ENCODE measurements at places on chromosomes 13 and 19.

- no peak for DNase-seq
Measured at GRCh38 chr13:27770809-27771208, 21.5 kb upstream of the GSX1 start.

GRCh38 chr13:32031815-32032370 lies 319 bp downstream of the FRY start:
- no peak for DNase-seq

DNA sequence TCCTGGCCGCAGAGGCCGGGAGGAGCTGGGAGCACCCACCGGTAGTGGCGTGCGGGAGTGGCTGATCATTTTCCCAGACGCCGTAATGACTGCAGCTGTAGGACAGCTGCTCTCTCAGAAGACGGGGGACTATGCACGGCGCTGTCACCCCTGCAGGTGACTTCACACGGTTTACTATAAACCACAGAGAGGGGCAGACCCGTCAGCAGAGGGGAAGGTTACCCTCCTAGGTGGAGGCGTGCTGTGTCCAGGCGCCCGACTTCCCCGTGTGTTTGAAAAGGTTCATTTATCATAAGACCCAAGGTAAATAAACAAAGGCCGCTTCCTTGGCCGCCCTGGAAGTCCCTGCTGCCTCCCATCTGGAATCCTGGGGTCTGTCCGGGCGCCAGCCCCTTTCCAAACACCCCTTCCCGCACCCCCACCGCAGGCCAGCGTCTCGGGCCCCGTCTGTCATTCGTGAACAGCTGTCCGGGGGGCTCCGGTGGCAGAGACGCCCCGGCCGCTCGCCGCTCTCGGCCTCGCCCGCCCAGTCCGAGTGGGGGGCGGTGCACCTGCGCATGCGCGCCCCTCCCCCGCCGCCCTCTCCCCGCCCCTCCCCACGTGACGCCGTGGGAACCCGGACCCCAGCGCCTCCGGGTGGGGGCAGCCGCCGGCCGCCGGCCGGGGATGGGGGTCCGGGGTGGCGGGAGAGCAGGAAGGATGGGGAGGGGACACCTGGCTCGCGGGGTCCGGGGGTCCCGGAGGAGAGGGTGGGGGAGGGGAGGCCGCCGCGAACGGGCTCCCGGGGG lies 915 bp downstream of the SHC2 start:
- DNase-seq: peak; percentile 63

DNA sequence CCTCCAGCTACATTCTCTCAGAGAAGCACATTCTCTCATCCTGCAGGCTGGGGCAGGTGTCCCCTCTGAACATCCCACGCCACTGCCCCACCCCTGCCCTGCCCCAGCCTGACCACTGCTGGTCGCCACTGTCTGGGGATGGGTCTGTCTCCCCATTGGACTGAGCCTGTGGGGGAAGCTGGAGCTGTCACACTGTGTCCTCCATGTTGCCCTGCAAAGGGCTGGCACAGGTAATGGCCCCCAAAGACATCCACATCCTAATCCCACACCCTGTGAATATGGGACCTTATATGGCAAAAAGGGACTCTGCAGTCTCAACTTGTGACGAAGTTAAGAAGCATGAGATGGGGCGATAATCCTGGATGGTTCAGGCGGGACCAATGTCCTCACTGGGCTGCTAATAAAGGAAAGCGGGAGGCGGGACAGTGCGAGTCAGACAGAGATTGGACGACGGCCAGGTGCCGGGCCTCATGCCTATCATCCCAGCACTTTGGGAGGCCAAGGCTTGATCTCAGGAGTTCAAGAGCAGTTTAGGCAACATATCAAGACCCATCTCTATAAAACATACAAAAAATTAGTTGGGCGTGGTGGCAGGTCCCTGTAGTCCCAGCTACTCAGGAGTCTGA lies 9.1 kb downstream of the AP2S1 start:
- no peak for DNase-seq

DNA sequence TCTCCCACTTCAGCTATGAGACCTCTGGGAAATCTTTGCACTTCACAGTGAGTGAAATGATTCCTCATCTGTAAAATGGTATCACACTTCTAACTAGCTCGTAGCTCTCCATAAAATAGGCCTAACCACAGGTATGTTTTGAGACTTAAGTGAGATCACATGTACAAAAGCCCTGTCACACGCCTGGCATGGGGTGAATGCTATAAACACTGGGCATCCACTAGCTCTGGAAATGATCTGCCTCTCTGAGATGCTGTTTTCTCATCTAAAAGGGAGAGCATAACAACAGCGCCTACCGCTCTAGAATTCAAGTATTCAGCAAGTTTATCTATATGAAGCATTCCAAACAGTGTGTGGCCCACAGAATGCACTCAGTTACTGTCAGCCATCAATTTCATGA lies 2.2 kb downstream of the AKT2 start:
- no peak for DNase-seq

GRCh38 chr19:40269216-40269940 lies 15.8 kb downstream of the AKT2 start:
- no peak for DNase-seq

DNA sequence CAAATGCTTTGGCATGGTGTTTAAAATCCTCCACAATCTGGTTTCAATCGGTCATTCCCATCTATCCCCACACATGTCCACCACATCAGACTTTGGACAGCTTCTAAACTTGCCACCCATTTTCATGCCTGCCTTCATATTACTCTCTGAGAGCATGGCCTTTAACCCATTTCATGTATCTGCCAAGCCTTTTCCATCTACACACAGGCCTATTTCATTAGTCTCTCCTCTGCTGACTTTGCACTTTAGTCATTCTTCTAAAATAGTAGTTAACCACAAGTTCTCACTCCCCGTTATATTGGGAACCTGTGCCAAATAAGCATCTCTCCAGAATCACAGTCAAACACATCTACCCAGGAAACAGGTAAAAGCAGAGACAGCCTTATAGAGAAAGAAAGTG lies 142.2 kb downstream of the MZT1 start:
- no peak for DNase-seq

DNA sequence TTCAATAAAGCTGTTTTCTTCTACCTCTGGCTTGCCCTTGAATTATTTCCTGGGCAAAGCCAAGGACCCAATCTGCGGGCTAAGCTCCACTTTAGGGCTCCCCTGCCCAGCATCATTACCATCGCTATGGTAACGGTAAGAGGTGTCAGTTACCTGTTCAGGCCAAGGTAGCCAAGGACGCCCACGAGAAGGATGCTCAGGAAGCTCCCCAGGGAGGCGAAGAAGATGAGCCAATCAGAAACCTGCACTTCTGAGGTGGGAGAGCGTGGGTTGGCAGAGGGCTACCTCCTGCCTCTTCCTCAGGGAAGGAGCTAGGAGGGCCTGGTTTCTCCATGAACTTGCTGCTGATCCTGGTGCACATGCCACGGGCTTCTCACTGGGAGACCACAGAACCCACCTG lies 24.7 kb downstream of the IL12RB1 start:
- no peak for DNase-seq

- no peak for DNase-seq
Measured at GRCh38 chr19:28609091-28609755, 603.7 kb downstream of the UQCRFS1 start.

GRCh38 chr13:43664700-43665191 lies 122.0 kb downstream of the ENOX1 start:
- DNase-seq: peak; percentile 31

GRCh38 chr19:39818626-39819097 lies 15.3 kb downstream of the DYRK1B start:
- DNase-seq: no peak
